ENCODE measurements at places on chromosomes 16 and 17. TPM values are rescaled to one million over a fixed set of nuclear protein-coding genes. Genes with fewer than 3 reads are reported as not detected.

GRCh38 chr17:67316781-67317180 lies 49.6 kb downstream of the PSMD12 start:
- DNase-seq: no peak

DNA sequence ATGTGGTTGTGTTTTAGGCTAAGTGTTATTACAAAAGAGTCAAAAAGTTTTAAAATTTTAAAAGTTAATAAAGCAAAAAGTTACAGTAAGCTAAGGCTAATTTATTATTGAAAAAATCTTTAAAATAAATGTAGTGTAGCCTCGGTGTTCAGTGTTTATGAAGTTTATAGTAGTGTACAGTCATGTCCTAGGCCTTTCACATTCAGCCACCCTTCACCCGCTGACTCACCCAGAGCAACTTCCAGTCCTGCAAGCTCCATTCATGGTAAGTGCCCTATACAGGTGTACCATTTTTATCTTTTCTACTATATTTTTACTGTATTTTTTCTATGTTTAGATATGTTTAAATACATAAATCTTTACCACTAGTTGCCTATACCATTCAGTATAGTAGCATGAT lies 98.5 kb upstream of the RPRML start:
- DNase-seq: no peak

DNA sequence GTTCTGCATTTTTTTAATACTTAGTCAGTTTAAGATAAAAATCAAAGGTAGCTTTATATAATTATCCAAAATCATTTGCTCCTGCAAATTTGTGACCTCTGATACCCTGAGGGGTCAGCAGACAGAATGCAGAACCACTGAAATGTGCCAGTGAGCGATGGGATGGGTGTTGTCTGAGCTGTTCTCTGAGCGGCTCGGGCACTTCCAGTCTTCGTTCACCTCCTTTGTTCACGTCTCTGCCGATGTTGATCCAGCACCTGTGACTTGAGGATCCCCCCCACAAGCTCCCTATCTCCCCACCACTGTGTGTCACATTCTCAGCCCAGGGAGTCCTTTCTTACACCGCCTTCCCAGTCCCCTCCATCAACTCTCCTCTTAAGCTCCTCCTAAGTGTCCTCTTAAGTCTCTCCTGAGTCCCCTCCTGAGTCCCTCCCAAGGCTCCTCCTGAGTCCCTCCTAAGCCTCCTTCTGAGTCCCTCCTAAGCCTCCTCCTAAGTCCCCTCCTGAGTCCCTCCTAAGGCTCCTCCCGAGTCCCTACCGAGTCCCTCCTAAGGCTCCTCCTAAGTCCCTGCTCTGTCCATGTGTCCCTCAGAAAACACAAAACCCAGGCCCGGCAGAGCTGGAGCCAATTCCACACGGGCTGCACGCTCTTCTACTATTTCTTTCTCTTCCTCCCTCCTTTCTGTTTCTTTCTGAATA lies 47.5 kb downstream of the RNF213 start:
- DNase-seq: no peak

GRCh38 chr16:53950677-53951076 lies 246.7 kb downstream of the FTO start:
- no peak for DNase-seq

The HSD17B2 gene
- 181 TPM for total RNA-seq

All from dermis blood vessel endothelial cell (primary cell).